ENCODE measurements at places on chromosomes 16 and 17.

DNA sequence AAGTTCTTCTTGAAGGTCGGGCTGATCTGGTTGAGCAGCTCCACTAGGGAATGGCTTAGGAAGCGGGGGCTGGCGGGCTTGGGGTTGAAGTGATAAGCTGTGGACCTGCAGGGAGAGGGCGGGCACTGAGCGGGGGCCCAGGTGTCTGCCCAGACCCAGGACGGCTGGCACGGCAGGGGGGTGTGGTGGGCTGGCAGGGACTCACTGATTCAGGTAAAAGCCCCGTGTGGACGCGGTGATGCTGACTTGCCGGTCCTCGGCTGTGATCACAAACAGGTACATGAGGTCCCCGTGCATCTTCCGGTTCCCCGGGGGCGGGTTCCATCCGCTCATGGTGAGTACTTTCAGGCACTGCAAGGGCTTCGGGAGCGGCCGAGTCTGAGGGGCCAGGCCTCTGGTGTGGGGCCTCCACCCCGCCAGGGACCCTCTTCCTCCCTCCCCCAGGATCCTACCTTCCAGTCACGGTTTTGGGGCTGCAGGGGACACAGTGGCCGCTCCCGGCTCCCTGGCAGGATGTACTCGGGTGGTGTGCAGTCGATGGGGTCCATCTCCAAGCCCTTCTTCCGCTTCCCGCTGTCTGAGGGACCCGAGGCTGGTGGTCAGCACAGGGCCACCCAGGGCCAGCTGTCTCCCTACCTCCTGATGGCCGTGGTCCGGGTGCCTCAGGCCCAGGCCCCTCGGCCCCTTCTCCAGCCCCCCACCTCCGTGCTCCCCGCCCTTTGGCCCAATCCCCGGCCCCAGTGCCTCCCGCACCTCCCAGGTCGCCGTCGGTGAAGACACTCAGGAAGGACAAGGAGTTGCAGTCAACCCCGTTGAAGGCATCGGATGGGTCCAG is 10.2 kb downstream of the CLUH start:
- H3K4me1 ChIP-seq = peaks cover 8% of the 10 kb centered on the region
- no peak overlapping the region for H3K4me3 ChIP-seq
- no peak for DNase-seq

- no peak overlapping the region for H3K27ac ChIP-seq
- peaks cover 2% of the 10 kb centered on the region for H3K4me1 ChIP-seq
- DNase-seq = no peak
- peaks cover 47% of the 10 kb centered on the region for H3K27me3 ChIP-seq
Observed at GRCh38 chr17:19551591-19552148, 18.0 kb downstream of the SLC47A1 start.

DNA sequence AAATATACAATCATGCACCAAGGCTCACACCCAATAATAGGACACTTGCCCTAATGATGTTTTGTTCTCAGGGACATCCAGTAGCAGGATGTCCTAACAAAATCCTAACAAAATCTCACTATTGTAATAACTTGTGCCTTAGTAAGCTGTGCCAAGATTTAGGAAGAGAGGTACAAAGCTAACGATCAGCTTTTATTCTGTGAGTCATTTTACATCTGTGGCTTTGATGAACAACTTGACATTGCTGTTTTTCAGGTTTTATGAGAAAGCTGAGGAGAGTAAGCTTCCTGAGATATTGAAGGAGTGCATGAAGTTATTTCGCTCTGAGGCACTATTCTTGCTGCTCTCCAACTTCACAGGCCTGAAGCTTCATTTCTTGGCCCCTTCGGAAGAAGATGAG is 18.9 kb downstream of the OGFOD1 start:
- no peaks in the 10 kb centered on the region for H3K27me3 ChIP-seq
- H3K4me3 ChIP-seq = no peak overlapping the region
- DNase-seq = no peak
- peaks cover 15% of the 10 kb centered on the region for H3K36me3 ChIP-seq
- H3K27ac ChIP-seq = no peak overlapping the region

DNA sequence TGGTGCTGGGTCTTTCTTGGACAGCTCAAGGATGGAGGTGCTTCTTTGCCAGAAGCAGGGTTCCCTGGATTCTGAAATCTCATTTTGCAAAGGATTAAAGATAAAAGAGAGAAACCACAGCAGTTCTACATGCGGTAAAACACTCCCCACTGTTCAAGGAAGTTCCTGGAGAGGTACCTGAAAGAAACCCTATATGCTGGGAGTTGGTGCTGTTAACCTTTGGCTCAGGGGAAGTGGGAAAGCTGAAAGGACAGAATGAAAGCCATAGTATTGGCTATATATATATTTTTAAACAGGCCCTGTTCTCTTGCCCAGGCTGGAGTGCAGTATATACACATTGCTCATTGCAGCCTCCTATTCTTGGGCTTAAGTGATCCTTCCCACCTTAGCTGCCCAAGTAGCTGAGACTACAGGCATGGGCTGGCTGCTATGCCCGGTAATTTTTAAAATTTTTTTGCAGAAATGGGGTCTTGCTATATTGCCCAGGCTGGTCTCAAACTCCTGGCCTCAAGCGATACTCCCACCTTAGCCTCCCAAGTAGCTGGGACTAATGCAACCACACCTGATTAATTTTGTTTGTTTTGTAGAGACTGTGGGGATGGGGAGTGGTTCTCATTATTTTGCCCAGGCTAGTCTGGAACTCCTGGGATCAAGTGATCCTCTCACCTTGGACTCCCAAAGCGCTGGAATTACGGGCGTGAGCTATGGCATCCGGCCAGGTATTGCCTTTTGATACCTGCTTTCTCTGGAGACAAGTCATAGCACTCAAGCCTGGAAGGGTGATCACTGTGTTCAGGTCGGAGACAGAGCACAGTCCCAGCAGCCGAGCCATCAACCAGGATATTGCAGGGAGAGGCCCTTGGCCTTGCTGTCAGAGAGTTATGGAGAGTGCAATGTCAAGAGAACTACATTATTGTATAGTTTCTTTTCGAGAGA is 55.2 kb downstream of the MSI2 start:
- no peak overlapping the region for H3K4me3 ChIP-seq
- peak overlapping the region; percentile 79 for H3K27ac ChIP-seq
- H3K27me3 ChIP-seq = no peaks in the 10 kb centered on the region
- peaks cover 28% of the 10 kb centered on the region for H3K4me1 ChIP-seq

GRCh38 chr17:15908378-15908777 is 36.6 kb upstream of the ADORA2B start:
- H3K4me3 ChIP-seq = no peak overlapping the region
- H3K27me3 ChIP-seq = peaks cover 14% of the 10 kb centered on the region
- no peak for DNase-seq
- H3K4me1 ChIP-seq = no peaks in the 10 kb centered on the region
- no peaks in the 10 kb centered on the region for H3K36me3 ChIP-seq

DNA sequence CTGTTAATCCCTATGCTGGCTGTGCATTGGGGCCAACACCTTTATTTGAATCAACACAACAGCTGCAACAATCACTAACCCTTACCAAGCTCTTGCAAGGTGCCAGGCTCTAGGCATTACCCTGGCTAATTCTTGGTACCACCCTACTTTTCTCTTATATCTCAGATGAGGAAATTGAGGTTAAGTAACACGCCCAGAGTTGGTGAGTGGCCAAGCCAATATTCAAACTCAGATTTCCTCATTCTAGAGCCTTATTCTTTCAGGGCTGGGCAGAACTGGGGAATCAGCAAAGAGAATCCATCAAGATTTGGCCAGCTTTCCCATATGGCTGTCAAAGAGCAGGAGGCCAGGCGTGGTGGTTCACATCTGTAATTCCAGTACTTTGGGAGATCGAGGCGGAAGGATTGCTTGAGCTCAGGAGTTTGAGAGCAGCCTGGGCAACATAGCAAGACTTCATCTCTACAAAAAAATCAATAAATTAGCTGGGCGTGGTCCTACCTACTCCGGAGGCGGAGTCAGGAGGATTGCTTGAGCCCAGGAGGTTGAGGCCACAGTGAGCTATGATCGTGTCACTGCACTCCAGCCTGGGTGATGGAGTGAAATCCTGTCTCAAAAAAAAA is 23.7 kb downstream of the ARSG start:
- no peak for DNase-seq
- peak overlapping the region; percentile 21 for H3K4me3 ChIP-seq
- H3K27ac ChIP-seq = no peak overlapping the region
- H3K4me1 ChIP-seq = peaks cover 50% of the 10 kb centered on the region

DNA sequence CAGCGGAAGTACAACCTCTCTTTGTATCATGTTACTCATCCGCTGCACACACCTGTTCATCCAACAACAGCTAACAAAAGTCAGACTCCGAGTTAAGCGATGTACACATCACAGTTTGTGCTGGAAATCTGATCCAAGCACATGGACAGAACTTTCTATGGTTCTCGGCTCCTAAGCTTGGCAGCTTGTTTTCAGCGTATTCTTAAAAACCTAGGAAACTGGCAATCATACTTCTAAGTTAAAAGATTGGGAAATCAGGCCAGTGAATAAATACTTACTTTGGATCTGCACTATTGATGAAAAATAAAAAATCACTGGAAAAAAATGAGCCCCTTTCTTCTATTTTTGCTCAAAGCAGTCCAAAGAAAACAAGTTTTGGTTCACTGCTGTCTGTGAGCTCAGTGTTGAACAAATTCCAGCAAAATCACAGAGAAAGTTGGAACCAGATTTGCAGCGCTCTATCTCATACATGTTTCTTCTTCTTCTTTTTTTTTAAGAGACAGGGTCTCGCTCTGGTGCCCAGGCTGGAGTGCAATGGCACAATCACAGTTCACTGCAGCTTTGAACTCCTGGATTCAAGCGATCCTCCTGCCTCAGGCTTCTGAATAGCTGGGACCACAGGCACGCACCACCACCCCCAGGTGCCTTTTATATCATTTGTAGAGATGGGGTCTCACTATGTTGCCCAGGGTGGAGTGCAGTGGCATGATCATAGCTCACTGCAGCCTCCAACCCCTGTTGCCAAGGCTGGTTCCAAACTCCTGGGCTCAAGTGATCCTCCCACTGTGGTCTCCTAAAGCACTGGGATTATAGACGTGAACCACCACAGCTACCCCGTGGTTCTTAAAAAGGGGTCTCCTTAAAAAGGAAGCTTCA is 71.6 kb upstream of the CREBBP start:
- no peak for DNase-seq
- no peak overlapping the region for H3K4me3 ChIP-seq
- H3K4me1 ChIP-seq = peaks cover 2% of the 10 kb centered on the region
- peaks cover 3% of the 10 kb centered on the region for H3K36me3 ChIP-seq
- H3K27ac ChIP-seq = no peak overlapping the region

DNA sequence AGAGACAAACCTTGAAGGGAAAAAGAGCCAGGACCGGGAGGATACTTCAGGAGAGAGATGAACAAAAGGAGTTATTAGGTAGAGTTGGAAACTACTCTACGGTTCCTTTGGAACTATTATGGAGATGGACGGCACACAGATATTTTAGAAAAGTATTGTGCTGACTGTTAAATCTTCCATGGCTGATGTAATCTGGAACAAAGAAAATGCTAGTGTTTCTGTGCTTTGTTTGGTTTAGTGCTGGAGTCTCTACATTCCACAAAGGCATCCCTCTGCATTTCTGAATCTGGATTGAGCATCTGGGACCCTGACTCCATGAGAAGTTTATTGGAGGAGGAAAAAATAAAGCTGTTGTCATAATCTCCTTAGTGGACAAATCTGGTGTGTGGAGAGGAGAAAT is 57.2 kb downstream of the RPGRIP1L start:
- DNase-seq = no peak
- H3K27me3 ChIP-seq = no peaks in the 10 kb centered on the region
- H3K4me1 ChIP-seq = no peaks in the 10 kb centered on the region
- no peak overlapping the region for H3K27ac ChIP-seq

DNA sequence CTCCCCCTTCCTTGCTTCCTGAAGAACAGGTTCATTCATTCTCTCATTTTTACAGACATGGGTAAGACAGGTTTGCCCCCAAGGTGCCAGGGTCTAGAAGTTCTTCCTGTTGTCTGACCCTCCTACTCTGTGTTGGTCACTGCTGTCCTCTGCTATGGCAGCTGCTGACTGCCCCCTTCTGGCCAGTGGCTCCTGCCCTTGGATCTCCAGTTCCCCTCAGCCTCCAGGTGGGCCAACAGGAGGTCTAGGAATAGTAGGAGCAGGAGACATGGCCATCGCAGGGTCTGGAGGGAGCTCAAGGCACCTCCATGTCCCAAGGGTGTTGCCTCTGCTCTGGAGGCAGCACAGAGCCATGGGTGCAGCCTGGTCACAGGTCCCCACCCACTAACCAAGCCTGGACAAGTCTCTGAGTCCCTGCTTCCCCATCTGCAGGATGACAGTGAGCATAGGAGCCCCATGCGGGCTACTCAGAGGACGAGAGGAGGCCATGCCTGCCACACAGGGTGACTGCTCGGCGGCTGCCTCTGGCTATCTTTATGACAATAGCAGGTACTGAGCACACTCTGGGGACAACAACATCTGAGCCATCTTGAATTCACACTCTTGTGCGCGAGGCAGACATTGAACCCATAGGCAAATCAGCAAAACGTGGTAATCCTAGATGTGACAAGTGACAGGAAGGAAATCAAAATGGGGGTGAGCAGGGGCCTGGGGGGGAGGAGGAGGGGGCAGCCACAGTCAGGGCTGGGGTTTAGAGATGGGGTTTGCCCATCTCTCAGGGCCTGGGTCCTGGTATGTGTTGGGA is 27.0 kb upstream of the NXPH3 start:
- peaks cover 4% of the 10 kb centered on the region for H3K36me3 ChIP-seq
- H3K4me3 ChIP-seq = no peak overlapping the region
- DNase-seq = no peak
- peaks cover 2% of the 10 kb centered on the region for H3K4me1 ChIP-seq

DNA sequence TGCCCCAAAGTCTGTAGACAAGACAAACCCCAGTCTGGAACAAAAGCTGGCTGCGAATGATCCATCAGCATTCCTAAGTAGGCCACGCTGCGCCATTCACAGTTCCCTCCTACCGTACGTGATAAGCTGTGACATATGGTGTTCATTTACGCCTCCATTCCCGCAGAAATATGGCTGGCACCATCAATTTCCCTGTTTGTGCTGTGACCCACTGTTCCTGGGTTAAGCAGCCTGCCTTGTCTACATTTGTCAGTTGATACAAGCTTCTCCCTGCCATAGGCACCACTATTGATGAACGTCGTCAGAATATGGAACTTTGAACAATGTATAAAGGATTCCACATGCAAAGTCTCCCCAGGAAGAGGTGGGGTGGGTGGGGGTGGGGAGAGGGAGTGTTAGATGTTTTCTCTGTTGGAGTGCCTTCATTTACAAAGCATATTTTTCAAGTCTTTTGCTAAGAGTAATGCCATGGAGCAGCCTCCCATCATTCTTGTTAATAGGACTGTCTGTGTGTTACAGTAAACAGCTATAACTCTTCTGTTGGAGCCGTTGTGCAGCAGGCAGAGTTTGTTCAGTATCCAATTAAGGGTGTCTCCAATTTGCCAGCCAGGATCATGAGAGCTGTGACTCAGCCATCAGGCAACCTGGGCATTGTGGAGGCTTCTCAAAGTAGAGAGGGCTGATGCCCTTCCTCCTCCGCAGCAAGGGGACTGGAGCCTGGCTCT is 294.6 kb downstream of the TMEM114 start:
- no peak overlapping the region for H3K27ac ChIP-seq
- no peaks in the 10 kb centered on the region for H3K36me3 ChIP-seq
- DNase-seq = no peak
- no peak overlapping the region for H3K4me3 ChIP-seq

All from T-helper 17 cell (primary cell).